Ammon's horn (tissue), 1 donor: ENCODE measurements at places on chromosomes 1 and 21.

DNA sequence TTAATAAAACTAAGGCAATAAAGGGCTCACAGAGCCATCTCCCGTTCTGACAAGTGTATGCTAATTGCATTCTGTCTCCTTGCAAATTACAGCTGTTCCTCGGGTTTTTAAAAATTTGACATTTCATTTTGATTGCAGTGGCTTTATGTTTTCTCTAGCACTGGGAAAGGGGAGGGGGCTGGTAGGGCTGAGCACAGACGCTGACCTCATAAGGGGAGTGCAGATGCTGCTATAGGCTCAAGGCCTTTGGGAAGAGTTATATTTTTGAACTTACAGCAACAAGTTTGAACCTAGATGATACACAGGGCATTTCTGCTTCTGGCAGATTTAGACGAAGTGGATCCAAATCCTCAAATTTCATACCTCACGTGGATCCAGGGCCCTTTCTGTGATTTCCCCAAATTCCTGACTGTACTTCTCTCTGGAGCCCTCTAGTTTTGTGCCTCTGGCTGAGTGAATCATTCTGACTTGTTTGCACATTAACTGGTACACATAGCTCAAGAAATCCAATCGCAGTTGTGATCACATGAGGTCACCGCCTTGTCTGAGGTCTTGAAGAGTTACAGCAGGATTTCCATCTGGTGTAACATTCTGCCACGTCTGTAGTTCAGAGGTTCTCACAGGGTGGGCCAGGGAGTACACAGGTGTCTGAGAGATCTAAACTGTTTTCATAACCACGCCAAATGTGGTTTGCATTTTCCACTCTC lies 230.3 kb downstream of the C1orf94 start:
- no peak for DNase-seq

GRCh38 chr1:59089036-59089798 lies 207.7 kb upstream of the FGGY start:
- no peak for DNase-seq

DNA sequence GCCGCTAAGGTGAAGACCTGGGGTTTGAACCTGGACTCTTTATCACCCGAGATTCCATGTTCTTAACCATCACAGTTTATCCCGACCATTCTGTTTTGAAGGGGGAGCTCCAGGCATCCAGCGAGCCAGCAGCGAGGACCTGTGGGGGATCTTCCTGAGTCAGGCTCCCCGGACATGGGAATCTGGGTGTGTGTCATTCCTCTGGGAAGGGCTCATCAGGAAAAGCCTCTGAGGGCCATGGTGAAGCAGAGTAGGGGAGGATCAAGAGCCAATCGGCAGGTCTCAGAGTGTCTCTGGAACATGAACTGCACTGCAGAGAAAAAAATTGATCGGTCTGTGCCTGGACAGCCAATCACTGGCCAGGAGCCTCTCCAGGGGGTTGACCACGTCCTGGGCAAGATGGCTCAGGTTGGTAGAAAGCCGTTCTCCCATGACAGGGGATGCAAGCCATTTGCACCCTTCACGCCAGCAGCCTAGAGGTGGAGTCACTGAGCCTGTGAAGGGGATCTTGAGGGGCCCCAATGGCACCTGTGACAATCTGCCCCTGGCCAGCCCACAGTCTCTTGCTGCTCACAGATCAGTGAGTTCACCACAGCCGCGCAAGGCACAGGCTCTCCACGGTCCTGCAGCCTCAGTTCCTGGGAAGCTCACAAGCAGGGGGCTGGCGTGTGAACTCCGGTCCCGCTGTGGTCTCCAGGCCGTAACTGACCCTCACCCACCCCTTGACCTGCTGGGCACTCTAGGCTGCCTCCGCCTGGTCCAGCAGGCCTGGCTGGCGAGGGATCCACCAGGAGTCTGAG lies 20.4 kb upstream of the ACTRT2 start:
- DNase-seq: no peak

DNA sequence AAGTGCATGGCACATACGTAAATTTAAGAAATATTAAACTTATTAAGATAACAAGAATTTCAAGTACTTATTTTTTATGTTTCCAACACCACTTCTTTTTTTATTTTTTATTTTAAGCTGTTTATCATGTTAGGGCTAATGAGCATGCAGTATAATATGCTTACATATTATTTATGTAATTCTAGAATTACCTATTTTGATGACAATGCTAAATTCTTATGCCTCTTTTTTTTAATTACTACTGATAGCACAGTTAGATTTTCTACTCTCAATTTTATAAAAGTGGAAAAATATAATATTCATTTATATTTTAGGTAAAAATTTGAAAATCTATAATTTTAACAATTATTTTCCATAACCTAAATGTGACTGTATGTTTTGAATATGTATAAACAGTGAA lies 713.0 kb downstream of the MRPL39 start:
- DNase-seq: no peak

GRCh38 chr21:34262469-34262845 lies 101.3 kb upstream of the KCNE2 start:
- no peak for DNase-seq

DNA sequence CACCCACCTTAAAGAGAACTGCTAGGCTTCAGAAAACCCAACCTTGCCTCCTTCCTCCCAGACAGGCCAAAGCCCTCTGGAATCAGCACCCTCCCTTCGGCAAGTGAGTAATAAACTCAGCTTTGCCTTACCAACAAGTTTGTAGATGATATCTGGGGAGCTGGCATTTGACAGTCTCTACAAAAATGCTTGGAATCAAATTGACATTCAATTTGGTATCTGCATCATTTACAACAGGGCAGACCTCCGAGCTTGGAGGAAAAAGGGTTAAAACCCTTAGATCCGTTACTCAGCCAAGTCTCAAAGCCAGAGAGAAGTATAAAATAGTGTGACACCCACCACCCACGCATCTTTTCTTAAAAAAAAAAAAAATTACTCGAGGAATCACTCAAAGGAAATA lies 149.3 kb upstream of the EDN2 start:
- DNase-seq: no peak

GRCh38 chr1:78092643-78093042 lies 46.9 kb downstream of the GIPC2 start:
- no peak for DNase-seq

DNA sequence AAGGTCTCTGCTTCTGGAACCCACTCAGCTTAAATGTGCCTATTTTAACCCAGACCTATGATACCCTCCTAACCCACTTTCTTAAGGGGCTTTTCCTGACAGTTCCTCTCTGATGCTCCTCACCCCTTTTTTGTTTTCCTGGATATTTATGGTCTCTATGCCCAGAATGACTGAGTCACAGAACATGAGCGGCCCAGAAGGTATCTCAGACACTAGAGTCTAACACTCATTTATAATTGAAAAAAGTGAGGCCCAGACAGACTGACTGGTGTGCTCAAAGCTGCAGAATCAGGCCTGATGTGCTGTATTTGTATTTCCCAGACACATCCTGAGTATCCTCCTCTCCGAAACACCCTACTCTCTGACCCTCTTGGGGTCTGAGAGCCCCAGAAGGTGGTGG lies 44.0 kb downstream of the LRRC71 start:
- no peak for DNase-seq

GRCh38 chr1:217138173-217138765 lies 415.0 kb upstream of the ESRRG start:
- DNase-seq: no peak

DNA sequence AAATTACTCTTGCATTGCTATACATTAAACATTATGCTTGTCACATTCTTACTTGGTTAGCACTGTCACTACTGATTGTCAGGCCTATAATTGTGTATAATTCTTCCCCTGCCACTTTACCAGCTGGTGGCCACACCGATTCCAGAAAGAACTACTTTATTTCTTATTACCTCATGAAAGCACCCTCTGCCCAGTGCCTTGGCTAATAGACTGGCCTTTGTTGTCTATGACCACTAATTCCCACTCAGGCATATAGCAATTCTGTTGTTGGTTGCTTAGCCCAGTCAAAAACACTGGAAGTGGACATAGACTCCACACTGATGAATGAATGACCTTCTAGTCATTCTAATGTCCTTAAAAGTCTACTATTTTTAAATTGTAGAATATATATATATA lies 35.6 kb downstream of the MRPL39 start:
- DNase-seq: no peak

DNA sequence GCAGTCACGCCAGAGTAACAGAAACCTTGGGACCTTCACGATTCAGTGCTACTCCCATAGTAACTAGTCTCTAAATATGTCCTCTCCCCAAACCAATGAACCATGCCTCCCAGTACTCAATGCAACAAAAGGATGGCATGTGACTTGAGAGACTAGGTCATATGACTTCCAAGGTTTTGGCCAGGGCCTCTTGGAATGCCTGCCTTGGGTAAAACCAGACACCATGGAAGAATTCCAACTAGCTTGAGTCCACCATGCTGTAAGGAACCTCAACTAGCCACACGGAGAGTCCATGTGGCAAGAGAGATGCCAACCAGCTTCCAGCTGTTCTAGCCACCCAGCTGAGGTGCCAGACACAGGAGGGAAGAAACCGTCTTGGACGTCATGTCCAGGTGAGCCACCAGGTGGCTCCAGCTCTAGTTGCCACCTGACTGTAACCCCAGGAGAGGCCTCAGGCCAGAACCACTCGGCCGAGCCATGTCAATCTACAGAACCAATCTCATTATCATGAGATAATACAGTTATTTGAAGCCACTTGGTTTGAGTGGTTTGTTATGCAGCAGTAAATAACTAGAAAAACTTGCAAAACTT lies 115.0 kb downstream of the SYF2 start:
- no peak for DNase-seq

DNA sequence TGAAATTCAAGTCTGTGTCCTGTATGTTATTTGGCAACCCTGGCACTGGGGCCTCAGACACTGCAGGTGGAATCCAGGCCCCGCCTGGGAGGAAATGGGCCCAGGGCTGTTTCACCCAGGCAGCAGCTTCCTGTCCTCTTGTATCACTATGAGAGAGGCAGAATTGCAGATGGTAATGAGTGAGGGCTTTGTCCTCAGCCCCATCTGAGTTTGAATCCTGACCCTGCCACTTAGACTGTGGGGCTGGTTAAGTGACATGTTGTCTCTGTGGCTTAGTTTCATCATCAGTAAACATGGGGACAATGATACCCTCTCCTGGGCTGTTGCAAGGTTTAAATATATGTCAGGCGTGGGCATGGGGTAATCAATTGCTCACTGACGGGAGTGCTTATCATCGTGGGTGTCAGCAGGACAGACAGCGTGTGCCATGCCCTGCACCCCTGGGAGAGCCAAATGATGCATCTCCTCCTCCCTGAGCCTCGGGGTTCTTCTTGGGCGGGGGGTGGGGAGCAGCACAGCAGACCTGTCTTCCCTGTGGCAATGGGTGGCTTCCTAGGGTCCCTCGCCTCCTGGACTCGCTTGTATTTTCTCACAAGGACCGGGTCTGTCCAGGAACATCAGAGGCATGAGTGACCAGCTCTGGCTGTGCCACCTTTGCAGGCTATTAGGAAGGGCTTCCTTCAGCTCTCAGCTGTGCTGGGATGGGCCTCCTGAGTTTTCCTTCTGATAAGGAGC lies 42.1 kb downstream of the ARHGEF10L start:
- no peak for DNase-seq

DNA sequence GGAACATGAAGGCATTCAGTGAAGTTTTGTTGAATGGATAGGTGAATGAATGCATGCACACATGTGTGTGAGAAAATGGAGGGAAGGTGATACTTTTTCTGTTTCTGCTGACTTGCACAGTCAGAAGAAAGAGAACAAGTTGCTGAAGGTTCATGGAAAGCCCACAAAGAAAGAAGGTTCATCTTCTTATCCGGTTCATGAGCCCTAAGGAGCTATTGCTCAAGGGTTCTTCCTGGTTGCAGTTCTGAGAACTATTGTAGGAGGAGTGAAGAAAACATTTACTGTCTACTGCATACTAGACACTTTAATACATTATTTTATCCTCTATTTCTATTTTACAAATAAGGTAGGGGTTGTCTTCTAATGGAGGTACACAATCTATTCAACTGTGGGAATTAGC lies 13.4 kb upstream of the NIBAN1 start:
- DNase-seq: no peak

GRCh38 chr1:55073187-55073916 lies 34.0 kb downstream of the PCSK9 start:
- no peak for DNase-seq
